ENCODE measurements at places on chromosomes 16 and 17.

GRCh38 chr16:21645261-21645721, 7.1 kb downstream of the IGSF6 start:
- peak; percentile 26 for DNase-seq

- DNase-seq = no peak
These were observed 190.6 kb upstream of the FOXF1 start for GRCh38 chr16:86319585-86320236.

DNA sequence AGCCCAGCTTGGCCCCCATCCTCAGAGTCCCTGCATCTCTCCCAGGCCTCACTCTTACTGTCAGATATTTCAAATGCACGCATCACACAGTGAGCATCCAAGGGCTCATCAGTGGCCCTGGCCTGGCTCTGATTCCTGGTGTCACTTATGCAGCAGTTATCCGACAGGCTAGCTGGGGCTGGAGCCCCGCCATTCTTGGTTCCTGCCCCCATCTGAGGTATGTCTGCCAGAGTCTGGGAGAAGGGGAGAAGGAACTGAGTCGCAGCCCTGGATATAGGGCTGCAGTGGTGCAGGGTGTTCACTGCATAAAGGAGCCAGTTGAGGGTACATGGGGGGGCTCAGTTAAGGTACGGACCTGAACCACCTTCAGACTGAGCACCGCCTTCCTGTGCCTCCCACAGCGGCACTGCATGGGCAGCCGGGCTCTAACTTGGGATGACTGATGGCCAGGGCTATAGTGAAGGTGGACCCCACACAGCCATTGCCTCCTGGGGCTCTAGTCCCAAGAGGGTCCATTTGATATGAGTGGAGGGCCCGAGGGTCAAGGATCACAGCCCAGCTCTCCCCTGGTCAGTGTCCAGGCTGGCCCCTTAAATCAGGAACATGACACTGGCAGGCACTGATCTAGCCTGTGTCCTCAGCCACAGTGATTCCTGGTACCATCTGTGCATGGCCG, 1.8 kb upstream of the RASD1 start:
- DNase-seq = no peak

DNA sequence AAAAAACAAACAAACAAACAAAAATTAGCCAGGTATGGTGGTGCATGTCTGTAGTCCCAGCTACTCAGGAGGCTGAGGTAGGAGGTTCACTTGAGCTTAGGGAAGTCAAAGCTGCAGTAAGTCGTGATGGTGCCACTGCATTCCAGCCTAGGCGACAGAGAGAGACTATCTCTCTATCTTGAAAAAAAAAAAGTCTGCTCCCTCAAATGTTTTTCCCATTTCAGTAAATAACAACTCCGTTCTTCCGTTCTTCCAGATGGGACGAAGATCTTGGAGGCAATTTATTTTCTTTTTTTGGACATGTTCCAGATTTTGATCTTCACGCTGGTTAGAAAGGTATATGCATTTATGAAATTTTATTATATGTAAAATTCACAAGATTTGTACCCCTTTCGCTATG, 19.0 kb downstream of the ERAL1 start:
- no peak for DNase-seq

DNA sequence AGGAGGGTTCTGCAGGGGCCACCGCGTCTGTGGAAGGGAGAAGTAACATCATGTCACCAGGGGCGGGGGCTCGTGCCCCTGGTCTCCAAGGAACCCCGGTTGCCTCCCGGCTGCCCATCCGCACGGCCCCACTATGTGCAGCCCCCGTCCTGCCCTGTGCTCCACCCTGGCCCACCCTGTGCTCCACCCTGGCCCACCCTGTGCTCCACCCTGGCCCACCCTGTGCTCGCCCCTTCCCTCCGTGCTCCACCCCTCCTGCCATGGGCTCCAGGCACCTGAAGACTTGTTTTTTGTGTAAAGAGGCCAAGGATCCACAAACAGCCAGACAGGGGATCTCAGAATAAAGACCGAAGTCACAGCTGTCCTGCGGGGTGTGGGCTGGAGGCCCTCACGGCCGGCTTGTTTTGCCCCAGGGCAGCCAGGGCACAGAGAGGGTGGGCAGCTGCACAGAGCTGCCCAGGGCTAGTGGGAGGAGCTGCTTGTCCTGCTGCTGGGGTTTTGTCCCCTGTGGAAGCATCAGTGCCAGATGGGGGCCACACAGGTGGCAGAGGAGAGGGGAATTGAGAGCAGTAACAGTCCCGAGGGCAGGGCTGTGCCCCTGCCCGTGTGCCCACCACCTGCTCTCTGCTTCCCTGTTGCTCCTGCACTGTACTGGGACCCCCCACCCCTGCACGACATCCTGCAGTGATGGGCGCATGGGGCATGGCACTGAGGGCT, 147.0 kb upstream of the CIBAR2 start:
- DNase-seq = no peak

GRCh38 chr16:15041271-15042004, 14.4 kb downstream of the NTAN1 start:
- DNase-seq = no peak
